Posterior vena cava (tissue), 2 donors: ENCODE measurements at places on chromosomes 13 and 19.
A peak's percentile ranks its signal among the peaks of the same experiment; 100 is the strongest.

DNA sequence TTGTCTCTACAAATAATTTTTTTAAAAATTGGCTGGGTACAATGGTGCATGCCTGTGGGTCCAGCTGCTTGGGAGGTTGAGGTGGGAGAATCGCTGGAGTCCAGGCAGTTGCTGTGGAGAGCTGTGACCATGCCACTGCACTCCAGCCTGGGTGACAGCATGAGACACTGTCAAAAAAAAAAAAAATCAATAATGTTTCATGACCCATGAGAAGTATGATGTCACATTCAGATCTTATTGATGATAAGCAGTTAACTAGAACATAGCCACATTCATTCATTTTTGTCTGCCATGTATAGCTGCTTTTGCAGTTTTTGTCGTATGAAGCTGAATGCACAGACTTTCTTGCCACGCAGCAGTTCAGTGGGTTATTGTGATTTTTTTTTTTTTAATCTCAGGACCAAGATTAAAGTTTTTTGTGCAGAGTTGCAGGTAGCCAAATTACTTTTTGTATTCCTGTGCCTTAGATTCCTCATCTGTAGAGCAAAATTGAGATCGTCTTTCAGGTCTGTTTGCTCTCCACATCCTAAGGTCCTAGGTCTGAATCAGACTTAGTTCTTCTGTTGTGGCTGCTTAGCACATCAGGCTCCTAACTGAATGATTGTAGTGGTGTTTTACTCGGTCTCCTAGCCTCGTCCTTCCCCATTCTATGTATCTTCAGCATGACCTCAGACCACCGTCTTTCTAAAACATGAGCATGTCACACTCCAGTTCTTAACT lies 145.2 kb downstream of the GGACT start:
- no peak for DNase-seq

DNA sequence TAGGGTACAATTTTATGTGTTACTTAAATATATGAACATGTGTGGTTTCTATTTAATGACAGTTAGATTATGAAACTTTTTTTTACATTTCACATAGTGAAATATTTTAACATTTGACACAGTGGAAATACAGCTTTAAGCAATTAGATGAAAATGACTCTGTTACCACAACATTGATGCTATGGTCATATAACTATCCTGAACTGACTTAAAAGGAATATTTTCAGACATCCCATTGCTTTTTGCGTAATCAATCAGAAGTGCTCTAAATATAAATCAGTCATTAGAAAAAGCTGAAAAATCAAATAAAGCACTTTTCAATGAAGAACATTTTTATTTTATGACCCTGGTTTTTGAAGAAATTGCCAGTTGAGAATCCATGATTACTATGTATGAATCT lies 80.3 kb downstream of the UFM1 start:
- no peak for DNase-seq

DNA sequence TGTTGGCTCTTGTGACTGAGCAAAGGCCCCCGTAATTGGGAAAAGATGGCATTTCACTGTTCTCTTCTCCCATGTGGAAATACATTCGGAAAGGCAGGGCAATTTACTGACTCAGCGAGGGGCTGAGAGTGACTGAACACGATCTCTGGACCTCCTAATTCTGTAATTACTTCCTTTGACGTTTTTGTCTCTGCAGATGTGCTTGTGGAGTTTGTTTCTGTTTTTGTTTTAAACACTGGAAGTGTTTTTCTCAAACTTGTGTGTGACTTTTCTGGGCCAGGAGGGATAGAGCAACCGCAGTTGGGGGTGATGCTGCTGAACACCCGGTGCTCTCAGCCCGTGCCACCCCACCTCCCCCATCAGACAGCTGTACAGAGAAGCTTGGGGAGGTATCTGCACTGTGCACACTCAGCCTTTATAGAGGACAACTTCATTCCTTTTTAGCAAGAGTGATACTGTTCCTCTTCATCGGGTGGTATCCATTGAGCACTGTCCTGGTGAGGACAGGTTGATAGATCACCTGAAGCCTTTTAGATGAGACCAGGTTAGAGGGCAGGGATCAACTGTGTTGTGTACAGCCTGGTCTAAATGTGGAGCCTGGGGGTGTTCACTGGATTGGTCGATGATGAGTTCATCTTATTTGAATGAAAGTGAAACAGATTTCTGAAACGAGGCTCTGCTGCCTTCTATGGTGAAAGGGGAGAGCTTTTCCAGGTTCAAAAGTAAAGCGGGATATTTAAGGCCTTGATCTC lies 117.4 kb downstream of the ESD start:
- no peak for DNase-seq

- peak; percentile 68 for DNase-seq
Measured at GRCh38 chr19:30111021-30111855, 169.2 kb downstream of the URI1 start.

DNA sequence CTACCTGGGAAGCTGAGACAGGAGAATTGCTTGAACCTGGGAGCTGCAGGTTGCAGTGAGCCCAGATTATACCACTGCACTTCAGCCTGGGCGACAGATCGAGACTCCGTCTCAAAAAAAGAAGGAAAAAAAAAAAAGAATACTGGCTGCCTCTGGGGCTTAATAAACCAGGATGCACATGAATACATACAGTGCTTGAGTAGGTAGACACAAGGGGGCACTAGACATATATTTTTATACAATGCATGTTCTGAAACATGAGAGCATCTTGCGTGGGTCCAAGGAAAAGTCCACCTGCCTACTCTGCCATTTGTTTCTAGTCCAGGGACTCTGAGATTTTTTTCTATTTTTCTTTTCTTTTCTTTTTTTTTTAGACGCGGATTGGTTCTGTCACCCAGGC lies 31.2 kb downstream of the KEAP1 start:
- DNase-seq = no peak

DNA sequence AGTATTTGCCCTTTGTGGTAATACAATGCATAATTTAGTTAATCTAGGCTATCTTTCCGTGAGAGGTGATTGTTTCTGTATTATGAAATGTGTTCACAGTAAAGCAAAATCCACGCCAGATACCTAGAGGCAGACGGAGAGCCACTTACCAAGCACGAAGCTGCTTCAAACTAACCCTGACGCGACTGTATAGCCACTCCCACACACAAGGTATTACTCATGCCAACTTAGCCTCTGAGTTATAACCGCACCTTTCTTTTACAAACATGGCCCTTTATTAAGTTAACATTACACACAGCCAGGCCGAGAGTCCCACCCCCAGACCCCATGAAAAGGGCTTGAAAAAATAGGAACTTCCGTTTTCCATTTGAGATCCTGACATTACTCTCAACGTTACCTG lies 185.7 kb downstream of the ABCC4 start:
- no peak for DNase-seq

DNA sequence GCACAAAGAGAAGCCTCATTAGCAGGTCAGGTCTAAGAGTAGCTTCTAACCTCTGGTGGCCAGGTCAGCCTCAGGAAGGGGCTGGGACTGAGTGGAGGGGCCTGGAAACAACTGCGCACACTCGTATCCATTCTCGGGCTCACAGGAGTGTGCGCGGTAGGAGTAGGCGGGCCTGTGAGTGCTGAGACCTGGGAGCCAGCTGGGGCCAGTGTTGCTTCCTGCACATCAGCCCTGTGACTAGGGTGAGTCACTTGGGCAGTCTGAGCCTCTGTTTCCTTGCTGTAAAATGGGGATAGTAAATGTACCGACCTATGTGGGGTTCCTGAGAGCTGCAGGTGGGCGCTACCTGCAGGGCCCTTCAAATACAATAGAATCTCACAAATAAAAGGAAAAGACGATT lies 26.9 kb downstream of the SIN3B start:
- no peak for DNase-seq

GRCh38 chr19:11494634-11495285 lies 10.9 kb downstream of the ZNF653 start:
- DNase-seq = no peak

DNA sequence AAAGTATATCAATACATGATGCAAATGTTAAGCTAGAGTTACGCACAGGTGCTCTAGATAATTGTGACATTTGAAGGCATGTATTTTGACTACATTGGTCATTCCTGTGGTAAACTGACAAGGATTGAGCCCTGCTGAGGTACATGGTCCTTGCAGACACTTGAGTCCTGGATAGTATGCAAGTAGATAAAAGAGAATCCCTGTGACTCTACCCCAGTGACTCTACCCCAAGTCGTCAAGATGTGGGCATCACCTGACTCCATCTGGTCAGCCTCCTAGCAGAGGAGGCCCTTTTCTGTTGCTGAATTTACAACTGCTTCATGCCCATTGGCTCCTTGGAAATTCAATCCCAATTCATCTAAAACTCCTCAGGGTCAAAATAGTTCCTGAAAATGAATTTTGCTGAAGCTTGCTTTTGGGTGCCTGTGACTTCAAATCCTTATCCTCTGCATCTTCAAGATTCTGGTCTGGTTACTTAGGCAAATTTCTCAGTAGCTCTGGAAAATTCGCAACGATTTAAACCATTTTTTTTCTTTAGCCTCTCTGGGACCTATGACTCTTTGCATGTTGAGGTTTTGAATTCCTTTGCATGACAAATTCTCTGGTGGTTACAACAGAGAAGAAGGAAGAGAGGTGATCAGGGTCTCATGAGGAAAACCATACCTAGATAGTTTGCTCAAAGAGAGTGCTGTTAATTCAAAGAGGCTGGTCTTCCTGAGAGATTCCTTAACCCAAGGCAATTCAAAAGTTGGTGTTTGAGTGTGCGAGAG lies 422.1 kb downstream of the FGF9 start:
- DNase-seq = no peak

DNA sequence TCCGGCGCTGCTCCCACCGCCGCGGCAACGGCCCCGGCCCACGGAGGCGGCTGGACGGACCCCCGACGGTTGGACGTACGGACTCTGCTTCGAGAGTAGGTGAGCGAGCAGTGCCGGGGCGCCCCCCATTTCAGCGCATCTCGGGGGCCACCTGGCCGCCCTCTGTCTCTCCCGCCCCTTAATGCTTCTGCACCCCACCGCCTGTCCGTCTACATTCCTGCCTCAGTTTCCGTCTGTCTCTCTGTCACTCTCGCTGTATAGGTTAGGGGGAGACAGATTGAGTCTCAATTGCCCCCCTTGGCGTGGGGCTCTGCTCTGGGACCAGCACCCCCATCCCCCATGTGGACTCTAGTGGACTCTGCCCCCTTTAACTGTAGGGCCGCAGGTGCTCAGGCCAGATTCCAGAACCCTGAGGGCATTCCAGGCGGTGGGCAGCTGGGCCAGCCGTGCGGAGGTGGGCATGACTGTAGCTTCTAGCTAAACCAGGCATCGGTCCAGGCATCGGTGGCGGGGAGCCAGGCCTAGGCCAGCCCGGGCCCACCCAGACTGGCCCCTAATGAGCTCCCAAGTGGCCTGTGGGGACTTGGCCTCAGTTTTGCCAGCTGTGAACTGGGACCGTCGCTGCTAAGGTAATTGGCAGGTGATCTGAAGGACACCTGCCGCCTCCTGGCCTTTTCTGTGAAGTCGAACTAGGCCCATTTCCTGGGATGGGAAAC lies 373 bp downstream of the TNFAIP8L1 start:
- no peak for DNase-seq

DNA sequence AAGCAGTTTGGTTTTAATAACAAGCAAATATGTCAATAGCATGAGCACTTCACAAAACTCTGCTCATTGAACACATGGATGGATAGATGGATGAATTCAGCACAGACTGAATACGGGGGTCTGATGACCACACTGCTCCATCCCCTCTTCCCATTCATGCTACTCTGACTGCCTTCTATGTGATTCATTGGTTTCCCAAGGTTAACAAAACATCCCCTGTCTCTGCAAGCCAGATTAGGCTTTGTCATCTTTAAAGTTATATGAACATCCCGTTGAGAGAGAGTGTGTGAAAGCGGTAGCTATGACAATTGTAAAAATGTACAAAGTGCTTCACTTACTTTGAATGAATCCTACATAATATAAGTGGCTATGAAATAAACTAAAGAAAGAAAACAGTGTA lies 252.5 kb downstream of the OXGR1 start:
- DNase-seq = no peak

GRCh38 chr19:38532939-38533338 lies 84.8 kb downstream of the MAP4K1 start:
- DNase-seq = no peak

- no peak for DNase-seq
Measured at GRCh38 chr19:57779220-57779845, 9.9 kb downstream of the ZNF586 start.

DNA sequence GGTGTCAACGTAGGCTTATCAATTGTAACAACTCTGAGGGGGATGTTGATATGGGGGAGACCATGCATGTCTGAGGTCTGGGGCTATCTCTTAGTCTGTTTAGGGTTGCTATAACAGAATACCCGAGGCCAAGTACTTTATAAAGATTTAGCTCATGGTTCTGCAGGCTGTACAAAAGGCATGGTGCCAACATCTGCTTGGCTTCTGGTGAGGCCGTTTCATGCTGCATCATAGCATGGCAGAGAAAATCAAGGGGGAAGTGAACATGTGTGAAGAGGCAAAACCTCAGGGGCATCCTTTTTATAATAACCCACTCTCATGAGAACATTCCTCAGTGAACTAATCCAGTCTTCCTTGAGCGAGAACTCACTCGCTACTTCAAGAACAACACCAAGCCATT lies 353.8 kb downstream of the ENOX1 start:
- DNase-seq = no peak

GRCh38 chr13:31204592-31204991 lies 4.8 kb downstream of the B3GLCT start:
- no peak for DNase-seq

- no peak for DNase-seq
Measured at GRCh38 chr19:49129238-49129583, 9.9 kb downstream of the PPFIA3 start.

DNA sequence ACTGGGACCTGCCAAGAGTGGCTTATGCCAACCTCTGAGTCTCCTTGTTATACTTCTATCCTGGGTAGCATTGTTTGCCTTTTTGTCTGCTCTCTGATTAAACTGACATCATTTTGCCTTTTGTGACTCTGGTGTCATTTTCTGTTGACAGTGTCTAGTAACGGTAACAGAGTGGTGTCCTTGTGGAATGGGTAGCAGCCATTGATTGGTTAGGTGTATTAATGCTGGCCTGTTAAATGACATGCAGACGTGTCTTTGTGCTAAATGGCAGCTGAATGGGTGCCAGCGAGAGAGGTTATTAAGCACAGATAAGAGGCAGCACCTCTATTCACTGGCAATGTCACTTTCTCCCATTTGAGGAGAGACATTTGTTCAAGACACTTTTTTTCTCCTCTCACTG lies 1289.4 kb downstream of the PCDH9 start:
- DNase-seq = no peak

GRCh38 chr19:10422046-10422461 lies 1.7 kb downstream of the PDE4A start:
- no peak for DNase-seq
